Stimulated activated CD8-positive, alpha-beta memory T cell treated with anti-CD3 and anti-CD28 coated beads, Interleukin-4, amount 100 ng/mL, for 1 hour (primary cell): ENCODE measurements at places on chromosomes 11 and 22.
A peak's percentile ranks its signal among the peaks of the same experiment; 100 is the strongest.

DNA sequence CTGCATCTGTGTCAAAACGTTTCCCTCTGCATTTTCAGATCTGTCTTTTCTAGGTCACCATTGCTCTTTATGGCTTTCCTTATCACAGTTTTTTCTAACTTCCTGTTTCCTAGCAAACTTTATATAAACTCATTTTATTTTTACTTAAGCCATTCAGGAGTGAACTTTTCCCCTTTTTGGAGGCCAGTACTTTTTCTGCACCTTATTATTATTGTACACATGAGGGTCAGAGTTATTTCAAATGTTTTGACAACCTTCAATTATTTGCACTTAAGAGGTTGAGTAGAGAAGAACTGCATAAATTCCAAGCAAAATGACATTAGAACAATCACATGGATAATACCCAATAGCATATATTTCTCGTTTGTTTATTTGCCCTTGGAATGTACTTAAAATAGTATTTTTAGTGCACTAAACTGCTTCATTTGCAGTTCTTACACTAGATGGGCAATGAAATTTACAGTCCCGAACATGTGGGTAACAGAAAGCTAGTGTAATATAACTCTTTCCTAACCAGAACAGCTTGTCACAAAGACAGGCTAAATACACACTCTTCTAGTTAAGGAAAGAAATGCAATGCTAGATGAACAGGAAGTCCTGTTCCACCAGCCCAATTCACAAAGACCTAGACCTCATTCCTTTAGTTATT lies 79.5 kb downstream of the UBASH3B start:
- no peak for DNase-seq

DNA sequence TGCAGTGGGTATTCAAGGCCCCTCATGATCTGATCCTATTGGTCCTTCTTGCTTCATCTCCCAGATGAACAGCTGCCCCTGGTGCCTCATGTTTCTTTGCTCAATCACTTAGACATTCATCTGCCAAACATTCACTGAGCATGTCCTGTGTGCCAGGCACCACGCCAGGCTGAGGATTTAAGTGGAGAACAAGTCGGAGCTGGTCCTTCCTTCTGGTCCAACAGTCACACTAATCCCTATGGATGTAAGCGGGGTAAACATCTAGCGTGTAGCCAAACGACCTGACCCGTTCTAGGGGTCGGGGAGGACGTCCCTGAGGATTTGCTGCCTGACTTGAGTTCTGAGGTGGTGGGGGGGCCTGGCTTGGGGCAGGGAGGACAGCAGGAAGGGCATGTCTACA lies 21.9 kb downstream of the ZMAT5 start:
- DNase-seq, result no peak

DNA sequence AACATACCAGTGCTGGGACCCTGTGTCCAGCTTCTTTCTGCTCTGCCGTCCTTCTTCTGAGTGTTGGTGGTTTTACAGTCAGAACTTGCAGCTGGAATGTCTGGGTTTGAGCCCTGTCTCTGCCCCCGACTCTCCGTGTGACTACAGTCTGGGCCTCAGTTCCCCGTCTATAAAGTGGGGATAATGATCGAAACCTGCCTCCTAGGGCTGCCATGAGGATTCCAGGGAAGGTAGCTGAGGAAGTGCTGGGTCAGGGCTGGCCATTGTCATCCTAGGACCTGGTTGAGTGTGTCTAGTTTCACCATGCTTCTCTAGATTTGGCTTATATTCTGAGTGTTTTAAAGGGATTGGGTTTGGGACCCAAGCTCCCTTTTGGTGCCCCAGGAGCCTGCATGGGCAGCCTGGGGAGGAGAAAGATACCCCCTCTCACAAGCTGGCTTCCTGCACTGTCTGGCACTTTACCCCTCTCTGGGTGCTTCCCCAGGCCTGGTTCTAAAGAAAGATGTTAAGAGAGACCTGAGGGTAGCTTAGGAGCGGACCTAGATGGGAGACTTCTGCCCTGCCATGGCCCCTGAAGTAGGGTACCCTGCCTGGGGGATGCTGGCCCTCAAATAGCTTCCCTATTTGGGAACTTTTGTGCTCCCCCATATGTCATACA lies 49.9 kb downstream of the TSPAN18 start:
- no peak for DNase-seq

DNA sequence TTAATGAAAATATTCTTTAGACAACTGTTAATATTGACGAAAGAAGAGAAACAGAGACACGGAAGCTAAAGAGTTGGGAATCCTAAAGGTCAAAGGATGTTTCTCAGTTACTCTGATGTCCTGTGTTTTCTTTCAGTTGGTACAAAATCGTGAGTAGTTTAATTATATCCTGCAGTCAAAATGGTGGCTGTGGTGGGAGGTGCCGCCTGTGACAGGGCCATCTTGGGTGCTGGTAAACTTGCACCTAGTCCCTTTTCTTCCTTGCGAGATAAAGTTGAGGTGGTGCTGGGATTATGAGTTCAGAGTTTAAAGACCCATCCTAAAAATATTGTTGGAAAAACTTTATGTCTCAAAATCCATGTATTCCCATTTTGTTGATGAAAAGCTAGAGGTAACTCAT lies 2.2 kb downstream of the CECR2 start:
- no peak for DNase-seq

DNA sequence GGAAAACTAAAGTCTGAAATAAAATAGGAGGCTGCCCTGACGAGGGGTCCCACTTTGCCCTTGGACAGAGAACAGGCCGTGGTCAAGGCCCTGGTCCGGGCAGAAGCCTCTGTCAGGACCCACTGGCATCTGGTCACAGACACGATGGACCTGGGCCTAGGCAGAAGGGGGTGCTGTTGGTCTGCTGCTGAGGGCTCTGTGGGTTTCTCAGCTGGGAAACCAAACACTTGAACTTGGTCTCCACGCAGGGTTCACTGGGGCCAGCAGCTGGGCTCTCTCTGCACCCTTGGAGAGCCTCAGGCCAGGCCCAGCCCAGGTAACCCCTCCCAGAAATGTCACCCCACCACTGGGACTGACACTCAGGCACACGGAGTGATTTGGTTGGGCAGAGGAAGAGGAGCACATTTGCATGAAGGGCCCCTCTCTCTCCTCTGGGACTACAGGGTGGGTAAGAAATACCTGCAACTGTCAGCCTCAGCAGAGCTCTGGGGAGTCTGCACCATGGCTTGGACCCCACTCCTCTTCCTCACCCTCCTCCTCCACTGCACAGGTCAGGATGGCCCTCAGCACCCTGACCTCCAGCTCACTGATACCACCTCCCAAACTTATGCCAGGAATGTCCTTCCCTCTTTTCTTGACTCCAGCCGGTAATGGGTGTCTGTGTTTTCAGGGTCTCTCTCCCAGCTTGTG lies 48.1 kb upstream of the TOP3B start:
- no peak for DNase-seq

GRCh38 chr11:78808923-78809322 lies 234.3 kb upstream of the NARS2 start:
- no peak for DNase-seq

- DNase-seq, result no peak
Observed at GRCh38 chr11:123188508-123189165, 6.4 kb downstream of the CLMP start.

DNA sequence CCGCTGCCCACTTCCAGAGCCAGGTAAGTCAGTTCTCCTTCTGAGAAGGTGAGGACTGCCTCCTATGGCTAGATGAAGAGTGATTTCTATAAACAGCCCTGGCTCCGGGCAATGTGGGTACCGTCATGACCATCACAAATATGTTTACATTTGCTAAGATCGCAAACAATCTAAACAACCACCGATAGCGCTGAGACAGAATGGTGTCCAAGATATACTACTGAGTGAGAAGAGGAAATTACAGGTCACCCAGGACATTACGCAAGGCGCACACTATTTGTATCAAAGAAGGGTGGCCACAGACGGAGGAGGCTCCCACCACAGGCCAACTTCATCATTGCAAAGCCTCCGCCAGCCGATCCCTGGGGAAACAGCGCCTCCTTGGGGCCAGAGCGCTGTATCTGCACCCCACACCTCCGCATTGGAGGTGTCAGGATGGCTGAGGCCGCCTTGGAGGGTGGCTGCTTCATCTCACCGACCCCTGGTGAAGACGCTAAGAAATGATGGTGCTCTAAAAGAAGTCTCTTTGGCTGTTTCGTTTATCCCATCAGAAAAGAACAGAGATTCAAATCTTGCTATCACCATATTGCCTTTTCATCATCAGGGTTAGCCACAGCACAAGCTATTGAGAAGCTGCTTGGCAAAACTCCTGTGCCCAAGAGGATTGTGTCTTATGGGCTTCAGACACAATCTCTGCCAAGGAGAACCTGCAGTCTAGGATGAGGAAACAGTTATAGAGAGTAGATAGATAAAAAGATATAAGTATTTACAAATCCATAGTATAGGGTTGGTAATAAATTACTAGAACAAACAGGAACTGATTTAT lies 12.3 kb upstream of the ASRGL1 start:
- DNase-seq, result no peak

DNA sequence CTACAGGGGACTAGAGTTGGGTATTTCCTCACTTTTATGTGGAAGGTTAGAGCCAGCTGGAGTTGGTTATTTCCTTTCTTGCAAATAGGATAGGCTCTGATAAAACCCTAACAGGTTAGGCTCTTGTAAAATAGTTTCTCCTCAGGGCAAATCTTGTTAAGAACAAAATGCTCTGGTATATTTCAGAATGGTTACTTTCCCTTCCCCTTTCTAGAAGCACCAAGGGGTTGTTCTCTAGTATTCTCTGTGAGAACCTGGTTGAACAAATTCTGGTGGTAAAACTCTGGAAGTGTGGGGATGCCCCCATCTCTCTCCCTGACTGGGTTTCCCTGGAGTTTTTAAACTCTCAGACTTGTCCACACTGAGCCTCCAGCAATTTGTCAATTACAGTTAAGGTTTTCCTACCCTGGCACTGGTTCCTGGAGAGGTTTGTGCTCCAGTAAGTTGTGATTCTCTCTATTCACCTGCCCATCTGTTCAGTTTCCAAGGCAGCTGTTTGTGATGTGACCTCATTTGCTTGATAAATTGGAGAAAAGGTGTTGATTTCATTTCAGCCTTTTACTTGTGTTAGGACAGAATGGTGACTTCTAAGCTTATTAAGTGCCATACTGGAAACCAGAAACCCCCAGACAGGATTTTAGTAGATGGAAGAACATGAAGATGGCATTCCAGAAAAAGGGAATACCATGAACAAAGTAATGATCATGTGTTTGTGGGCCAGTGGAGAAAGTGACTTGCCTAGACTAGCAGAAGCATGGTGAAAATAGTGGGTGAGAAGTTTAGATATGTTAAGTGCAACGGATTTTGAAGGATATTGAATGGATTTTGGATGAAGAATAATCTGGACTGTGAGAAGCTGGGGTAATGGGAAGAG lies 64.6 kb downstream of the EXT2 start:
- no peak for DNase-seq

GRCh38 chr11:2328021-2328420 lies 26.2 kb downstream of the TSPAN32 start:
- DNase-seq, result no peak

DNA sequence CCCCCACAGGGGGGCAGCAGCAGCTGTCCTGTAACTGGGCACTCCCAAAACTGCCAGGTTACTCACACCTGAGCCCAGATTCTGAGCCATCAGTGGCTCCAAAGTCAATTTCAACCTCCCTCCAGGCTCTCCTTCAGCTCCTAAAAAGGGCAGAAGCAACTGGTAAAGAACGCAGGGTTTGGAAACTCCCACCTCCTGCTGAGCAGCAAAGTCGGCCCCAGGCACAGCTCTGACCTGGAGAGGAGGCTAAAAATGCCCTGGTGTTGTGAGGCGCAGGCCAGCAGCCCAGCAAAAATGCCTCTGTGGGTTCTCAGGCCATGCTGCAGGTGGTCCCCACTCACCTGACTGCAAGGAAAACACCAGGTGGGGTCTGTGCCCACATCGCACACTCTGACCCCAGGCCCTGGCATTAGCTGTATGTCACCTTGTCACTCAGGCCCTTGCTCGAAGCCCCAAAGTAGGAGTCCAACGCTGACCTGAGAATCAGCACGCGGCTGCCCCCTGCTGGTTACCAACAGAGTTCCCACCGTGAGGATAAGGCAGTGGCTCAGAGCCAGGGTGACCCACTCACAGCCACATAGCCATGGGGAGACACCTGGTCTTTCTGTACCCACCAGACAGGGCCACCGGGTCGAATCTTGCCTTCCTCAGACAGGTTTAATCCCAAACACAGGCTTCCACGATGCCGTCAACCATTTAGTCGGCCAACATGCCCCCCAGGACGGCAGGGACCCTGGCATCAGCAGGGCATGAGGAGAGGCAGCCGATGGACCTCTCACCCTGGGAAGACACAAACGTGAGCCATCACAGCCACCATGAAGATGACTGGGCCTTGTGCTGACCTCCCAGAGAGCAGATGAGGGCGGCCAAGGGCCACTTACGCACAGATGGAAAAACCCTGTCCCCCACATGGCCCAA lies 11.1 kb downstream of the POLR3H start:
- peak; percentile 30 for DNase-seq

DNA sequence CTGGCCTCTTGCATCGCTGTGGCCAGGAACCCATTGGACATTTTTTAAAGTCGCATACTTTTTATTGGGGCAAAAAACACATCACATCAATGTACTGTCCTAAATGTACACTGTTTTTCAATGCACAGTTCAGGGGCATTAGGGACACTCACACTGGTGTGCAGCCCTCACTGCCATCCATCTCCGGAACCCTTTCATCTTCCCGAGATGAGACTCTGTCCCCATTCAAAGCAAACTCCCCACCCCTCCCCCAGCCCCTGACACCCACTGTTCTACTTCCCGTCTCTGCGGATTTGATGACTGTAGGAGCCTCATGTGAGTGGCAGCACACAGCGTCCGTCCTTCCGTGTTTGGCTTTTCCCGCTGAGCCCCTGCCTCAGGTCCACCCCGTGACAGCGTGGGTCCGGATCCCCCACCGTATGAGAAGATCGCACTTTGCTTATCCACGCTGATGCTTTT lies 41.8 kb upstream of the TH start:
- DNase-seq, result no peak

DNA sequence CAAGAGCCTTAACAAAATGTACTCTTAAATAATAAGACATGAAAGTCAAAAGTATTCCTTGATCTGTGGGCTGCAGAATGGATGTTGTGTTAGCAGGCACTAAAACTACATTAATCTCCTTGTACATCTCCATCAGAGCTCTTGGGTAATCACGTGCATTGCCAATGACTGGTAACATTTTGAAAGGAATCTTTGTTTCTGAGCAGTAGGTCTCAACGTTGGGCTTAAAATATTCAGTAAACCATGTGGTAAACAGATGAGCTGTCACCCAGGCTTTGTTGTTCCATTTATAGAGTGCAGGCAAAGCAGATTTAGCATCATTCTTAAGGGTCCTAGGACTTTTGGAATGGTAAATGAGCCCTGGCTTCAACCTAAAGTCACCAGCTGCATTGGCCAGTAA lies 152.9 kb downstream of the PKNOX2 start:
- DNase-seq, result no peak

DNA sequence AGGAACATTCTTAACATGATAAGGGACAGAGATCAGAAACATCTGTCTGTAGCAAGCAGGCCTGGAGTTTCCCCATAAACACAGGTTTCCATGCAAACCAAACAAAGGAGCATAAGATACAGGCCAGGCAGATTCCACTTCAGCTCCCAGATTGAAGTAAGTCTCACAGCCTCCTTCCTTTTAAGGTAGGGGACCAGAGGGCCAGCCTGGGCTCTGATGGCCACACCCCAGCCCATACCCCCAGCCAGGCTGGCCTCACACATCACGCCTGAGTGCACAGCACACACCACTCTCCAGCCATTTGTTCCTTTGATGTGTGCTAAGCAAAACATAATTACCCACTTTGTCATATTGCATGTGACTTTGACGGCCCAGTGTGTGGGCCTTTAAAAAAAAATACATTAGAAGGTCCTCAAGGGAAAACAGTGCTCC lies 518.7 kb downstream of the NTM start:
- DNase-seq, result no peak

GRCh38 chr11:61023966-61024295 lies 52.5 kb downstream of the CD6 start:
- no peak for DNase-seq
